Suprapubic skin (tissue), 4 donors: ENCODE measurements at places on chromosomes 11 and 22. TPM values are rescaled to one million over a fixed set of nuclear protein-coding genes. Genes with fewer than 3 reads are reported as not detected.

MTMR3 gene
- 57.8 TPM for total RNA-seq

MUC2 gene
- 0.08 TPM for total RNA-seq

MS4A4A gene
- 2.3 TPM for total RNA-seq

TNKS1BP1 gene
- total RNA-seq: 276 TPM

KLHL35 gene
- 5.1 TPM for total RNA-seq

TRPM5 gene
- total RNA-seq: not detected

SPATA19 gene
- not detected for total RNA-seq

SEC14L6 gene
- total RNA-seq: 17.6 TPM

ZMAT5 gene
- 16.3 TPM for total RNA-seq

SPECC1L gene
- 28.5 TPM for total RNA-seq

THY1 gene
- 4.5 TPM for total RNA-seq

SERPIND1 gene
- not detected for total RNA-seq
